ENCODE measurements at places on chromosomes 13 and 19.

GRCh38 chr13:44855860-44856259 lies 133.4 kb downstream of the NUFIP1 start:
- DNase-seq = no peak

DNA sequence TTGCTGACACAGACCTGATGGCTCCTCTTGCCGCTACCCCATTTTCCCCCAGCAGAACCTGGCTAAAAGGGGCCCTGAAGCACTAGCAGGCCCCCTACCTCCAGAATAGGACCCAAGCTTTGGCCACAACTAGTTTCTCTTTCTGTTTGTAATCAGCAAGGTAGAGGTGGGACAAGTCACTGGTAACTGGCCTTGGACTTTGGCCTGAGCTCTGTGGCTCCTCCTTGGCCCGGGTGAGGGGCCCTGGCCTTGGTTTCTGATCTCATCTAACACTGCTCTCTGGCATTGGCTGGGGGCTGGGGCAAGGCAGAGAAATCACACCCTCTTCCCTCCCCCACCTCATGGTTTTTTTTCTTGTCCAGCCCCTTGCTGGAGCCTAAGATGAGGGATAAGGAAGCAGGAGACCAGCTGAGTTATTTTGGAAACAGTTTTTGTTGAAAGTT lies 2.1 kb downstream of the CALM3 start:
- DNase-seq = no peak

- no peak for DNase-seq
Observed at GRCh38 chr13:42466123-42466522, 107.8 kb upstream of the TNFSF11 start.

DNA sequence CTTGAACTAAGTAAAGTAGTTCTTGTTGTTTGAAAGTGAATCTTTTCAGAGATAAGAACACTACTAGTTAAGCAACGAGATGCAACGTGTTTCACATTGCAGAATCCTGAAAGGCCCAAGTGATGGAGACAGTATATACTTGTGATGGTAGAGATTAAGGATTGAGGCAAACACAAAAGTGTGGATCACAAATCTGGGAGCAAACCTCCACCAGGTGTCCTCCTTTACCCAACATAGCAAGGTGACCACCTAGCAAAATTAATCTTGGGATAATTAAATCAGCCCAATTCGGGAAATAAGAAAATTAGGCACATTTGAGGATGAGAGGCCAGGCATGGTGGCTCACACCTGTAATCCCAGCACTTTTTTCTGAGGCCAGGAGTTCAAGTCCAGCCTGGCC lies 563.9 kb downstream of the DACH1 start:
- no peak for DNase-seq

DNA sequence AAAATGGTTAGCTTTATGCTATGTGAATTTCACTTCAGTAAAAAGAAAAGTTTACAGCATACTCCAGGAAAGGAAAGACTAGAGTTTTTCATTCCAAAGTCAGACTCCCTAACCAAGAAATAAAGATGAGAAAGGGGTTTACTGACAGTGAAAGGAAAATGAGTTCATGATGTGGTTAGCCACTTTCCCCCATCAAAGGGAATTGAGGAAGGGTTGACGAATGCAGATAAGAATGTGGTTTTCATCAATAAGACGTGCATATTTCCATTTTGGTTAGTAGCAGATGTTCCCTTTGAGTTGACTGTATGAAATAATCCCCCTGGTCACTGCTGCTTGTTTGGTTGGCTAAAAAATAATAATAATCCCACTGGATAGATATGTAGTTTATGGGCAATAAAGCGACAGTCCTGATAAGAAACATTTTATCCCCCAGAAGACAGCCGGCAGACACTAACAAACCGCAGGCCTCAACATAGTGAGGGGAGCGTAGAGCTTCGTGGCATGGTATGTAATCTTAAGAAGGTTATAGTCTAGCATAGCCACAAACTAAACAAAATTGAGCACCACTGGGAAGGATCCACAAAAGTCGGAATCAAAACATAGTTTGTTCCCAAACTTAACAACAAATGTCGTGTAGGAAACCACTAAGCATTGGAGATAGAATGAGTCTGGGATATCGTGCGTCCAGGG lies 114.8 kb downstream of the COL4A2 start:
- DNase-seq = peak; percentile 87
